Adrenal gland (tissue), 19 donors: ENCODE measurements at places on chromosomes 11 and 22. TPM values are rescaled to one million over a fixed set of nuclear protein-coding genes. Genes with fewer than 3 reads are reported as not detected.

- no peak for DNase-seq
These were observed 99.1 kb upstream of the CHRM4 start for GRCh38 chr11:46490666-46491065.

DNA sequence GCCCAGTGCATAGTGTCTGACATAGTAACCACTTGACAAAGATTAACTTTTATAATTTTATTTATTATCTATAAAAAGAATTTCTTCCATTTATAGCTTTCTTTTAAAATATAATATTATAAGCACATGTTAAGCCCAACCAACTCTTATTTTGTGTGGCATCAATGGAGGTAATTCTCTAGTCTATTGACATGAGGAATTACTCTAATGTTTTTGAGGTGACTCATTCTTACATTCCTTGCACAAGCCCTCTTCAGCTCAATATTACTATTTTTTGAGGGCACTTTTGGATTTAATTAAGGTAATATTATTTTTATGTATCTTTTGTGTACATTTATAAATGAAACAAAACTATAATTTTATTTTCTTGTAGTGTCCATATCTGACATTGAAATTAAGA is 59.6 kb downstream of the AASDHPPT start:
- DNase-seq, result no peak

DNA sequence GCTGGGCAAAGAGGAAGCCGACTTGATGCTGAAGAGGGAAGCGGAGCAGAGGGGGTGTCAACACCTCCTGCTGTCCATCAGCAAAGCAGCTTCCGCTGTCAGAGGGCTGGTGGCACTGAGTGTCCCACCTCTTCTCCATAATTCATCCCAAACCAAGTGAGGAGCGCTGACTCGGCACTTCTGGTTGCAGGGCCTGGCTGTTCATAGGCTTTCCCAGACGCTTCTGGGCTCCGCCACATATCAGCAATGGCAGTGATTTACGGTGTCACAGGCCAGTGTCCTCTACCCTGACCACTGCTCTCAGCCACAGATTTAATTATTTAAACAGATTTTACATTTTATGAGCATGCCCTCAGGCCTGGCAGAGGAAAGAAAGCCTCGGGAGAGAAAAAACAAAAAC is 70.1 kb upstream of the TENM4 start:
- peak; percentile 69 for DNase-seq

DNA sequence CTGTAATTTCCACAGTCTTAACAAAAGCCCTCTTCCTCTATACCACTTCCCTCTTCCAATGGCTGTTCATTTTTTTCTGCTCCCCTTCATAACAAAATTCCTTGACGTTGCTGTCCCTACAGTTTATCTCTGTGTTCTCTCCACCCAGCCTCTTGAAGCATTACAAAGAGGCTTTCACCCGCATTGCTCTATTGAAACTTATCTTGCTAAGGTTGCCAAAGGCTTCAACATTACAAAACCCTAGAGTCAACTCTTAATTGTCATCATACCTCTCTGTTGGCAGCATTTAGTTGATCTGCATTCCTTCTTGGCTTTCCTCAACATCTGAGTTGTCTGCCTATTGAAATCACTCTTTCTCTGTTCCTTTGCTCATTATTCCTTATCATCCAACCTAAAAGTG is 1055.7 kb downstream of the JRKL start:
- DNase-seq, result no peak

DNA sequence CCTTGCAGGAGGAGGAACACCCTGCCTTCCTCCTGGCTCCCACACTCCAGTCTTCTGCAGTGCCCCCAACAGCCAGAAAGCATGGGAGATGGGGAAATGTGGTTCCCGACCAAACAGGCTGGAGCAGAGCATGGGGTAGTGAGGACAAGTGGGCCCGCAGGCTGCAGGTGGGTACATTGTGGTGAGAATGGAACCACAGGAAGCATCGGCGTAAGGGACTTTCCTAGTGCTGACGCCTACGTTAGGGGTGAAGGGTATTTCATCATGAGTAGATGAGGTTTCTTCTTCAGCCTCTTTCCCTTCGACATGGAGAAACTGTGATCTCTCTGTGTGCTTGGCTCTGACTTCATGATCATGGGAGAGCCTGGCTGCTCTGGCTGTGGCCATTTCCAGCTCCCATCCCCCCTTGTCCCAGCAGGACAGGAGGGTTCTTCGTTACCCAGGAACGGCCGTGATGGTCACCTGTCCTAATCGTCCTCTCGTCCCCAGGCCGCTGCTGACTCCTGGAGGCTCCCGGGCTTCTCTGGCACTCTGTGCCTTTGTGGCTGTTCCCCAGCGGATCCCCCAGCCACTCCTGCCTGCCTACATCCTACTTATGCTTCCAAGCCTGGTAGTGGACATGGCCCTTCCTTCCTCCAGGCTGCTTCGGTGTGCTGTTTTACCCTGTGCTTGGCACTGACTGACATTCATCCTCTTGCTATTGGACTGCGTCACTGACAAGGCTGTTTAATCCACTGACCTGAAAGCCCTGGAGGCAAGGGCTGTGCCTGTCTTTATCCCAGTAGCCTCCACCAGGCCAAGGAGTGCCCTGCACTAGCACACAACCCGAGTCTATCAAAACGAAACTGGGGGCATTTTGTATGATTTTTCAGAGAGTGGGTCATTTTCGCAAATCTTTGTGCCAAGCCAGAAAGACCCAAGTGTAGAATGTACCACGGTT is 65.2 kb upstream of the CECR2 start:
- DNase-seq, result no peak

GRCh38 chr22:17366830-17367229 is 2.4 kb upstream of the CECR2 start:
- no peak for DNase-seq

DNA sequence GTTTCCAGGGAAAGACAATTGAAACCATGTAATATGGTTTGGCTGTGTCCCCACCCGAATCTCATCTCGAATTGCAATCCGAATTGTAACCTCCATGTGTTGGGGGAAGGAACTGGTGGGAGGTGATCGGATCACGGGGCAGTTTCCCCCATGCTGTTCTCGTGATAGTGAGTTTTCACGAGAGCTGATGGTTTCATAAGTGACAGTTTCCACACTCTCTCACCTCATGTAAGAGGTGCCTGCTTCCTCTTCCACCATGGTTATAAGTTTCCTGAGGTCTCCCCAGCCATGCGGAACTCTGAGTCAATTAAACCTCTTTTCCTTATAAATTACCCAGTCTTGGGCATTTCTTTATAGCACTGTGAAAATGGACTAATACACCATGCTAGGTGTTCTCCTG is 148.3 kb upstream of the CADM1 start:
- no peak for DNase-seq

DNA sequence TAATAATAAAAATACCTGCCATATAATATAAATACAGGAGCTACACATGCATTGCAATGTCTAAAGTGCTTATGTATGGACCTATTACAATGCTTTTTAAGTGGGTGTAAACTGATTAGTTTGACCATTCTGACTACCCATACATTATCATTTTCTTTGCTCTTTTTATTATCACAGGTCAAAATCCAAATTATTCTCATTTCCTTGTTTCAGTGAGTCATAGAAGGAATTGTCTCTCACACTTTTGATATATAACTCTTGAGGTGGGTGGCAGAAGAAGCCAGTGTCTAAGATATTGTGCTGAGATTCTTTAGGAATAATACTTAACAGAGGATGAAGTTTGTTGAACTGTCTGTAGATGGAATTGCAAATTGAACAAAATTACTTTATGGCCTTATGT is 35.6 kb downstream of the GAS2 start:
- DNase-seq, result no peak

DNA sequence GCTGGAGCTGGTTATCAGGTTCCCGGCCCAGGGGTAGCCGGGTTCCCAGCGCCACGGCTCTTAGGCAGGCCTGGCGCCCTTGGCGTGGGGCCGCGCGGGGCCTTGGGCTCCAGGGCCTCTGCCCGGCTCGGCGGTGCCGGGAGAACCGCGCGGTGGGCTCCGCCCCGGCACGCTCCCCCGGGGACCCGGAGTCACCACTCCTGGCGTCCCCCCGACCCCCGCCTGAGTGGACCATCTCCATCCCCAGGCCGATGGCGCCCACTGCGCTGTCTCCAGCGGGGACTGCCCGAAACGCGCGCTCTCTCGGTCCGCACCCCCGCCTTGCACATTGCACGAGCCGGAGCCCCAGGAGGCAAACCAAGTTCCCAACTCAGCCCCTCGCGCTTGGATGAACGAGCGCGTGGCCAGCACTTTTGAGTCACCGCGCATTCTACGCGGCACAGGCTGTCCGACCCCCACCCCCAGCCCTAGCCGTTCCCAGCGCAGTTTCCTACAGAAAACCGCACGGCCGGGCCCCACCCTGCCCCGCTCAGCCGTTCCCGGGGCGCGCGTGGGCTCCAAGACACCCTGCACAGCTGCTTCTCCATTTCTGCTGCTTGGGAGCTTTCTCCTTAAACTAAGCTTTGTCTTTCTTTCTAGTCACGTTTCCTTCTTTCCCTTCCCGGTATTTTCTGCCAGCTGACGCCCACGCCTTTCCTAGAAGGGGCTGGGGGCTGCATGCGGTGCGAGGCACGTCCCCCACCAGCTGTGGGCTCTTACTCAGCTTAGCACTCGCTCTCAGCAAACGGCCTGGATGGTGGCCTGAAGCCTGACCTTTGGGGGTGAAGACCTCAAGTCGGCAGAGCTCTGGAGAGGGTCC is 650 bp upstream of the CHID1 start:
- DNase-seq, result peak; percentile 46

ARHGAP8 gene
- total RNA-seq, result 0.14 TPM
